ENCODE measurements at places on chromosomes 3 and 15.

- no peak for DNase-seq
Measured at GRCh38 chr3:71067977-71068654, 515.4 kb downstream of the FOXP1 start.

DNA sequence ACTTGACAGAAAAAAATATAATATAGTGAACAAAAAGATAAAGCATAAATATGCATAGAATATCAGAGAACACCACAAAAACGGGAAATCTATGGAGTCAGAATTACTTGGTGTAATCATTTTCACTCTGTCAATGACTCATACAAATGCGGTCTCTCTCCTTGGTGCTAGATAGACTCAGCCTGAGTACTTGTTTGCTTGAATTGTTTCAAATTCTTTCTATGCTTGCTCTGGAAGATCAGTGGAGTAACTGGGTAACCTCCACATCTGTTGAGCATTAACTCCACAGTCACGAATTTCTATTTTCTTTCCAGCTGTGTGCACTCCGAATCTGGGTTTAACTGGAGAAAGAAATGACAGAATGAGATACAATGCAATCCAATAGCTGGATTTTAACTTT is 760.4 kb downstream of the ZPLD1 start:
- DNase-seq: no peak

GRCh38 chr3:28950614-28951013 is 330.3 kb upstream of the RBMS3 start:
- DNase-seq: no peak

DNA sequence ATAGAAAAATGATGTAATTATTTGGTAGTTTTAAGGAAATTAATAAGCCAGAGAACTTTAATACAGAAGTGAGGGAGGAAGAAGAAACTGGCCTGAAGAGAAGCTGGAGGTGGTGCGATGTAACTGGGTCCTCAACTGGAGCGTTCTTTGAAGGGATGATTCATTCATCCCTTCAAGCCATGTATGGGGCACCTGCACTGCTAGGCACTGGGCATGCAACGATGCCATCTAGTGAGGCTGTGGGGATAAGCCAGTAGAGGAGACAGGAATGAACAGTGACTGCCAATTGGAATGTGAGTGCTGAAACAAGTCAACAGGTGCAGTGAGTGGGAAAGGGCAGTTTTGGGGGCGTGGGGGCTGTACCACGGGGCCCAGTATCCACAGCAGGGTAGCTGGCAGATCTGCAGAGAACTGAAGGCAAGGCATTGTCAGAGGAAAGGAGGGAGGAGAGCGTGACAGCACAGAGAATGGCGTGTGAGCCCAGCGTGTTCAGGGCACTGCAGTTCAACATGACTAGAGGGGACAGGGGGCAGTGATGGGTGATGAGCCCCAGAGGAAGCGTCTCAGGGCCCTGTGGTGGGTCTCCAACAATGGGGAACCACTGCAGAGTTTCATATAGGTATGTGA is 3.8 kb upstream of the KIF23 start:
- no peak for DNase-seq

- no peak for DNase-seq
Measured at GRCh38 chr15:30962079-30962478, 29.3 kb downstream of the MTMR10 start.

- no peak for DNase-seq
Measured at GRCh38 chr15:62486041-62486440, 321.0 kb upstream of the C2CD4B start.

GRCh38 chr15:35243758-35244157 is 158.7 kb upstream of the NANOGP8 start:
- no peak for DNase-seq

GRCh38 chr15:81322676-81323253 is 1.2 kb downstream of the STARD5 start:
- no peak for DNase-seq

- no peak for DNase-seq
Measured at GRCh38 chr15:54571576-54571975, 593.3 kb downstream of the UNC13C start.

DNA sequence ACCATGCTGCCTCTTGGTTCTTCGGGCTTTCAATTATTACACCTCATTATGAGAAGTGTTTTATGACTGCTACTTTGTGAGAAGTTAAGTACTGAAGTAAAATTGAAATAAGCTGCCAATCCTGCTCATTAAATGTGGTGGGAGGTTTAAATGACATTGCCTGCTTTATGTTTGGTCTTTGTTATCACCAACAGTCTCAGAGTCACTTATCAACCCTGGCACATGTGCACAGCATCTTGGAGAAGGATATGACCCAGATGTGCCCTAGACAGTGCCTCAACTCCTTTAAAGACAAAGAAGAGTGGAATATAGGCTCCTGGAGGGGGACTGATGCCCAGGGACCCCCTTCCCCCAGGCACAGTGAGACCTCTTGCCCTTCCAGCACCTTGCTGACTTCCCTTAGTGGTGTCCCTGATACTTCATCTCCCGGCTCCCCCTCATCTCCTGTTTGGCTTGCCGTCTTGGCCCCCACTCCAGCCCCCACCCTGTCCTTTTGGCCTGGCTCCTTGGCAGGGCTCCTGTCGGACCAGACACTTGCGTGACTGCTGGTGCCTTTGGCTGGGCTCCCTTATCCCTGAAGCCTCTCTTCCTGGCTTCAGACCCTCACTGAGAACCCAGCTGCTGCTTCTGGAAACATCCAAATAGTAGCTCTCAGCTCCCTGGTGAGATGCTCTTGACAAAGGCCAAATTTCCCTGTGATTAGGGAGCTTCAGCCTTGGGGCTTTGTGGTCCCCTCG is 39.8 kb downstream of the ARHGAP31 start:
- DNase-seq: no peak
